HTR-8/SVneo (cell line): ENCODE measurements at places on chromosomes 1 and 21.

DNA sequence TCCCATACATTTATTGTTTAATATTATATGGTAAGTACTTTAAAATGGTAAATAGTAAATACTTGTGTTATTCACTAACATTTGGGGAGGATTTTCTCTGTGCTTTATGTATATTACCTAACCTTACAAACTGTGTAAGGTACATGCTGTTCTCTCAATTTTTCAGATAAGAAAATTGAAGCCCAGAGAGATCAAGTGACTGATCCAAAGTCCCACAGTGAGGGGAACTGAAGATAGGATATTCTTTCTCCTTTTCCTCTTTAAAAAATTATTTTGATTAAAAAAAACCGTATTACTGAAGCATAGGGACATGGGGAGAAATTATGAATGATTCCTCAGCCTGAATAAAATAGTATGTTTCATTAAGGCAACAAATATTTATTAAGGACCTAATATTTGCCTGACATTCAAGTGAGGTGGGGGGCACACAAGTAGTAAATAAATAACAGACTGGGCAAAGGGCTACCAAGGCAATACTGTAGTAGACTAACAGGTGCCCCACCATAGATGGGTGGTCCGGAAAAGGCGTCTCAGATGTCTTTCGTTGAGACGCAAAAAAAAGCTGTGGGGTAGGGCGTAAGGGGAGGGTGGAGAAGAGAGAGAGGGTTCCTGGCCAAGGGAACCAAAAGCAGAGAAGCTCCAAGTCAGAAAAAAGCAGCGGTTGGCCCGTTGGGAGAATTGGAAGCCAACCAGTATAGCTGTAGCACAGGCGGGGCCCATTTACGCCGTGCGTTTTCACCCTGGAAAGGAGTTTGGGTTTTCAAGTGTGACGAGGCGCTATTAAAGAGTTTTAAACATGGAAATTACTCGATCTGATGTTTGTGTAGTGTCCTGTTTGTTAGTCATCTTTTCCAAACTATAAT, 944 bp upstream of the AGO3 start:
- DNase-seq, result peak; percentile 15

DNA sequence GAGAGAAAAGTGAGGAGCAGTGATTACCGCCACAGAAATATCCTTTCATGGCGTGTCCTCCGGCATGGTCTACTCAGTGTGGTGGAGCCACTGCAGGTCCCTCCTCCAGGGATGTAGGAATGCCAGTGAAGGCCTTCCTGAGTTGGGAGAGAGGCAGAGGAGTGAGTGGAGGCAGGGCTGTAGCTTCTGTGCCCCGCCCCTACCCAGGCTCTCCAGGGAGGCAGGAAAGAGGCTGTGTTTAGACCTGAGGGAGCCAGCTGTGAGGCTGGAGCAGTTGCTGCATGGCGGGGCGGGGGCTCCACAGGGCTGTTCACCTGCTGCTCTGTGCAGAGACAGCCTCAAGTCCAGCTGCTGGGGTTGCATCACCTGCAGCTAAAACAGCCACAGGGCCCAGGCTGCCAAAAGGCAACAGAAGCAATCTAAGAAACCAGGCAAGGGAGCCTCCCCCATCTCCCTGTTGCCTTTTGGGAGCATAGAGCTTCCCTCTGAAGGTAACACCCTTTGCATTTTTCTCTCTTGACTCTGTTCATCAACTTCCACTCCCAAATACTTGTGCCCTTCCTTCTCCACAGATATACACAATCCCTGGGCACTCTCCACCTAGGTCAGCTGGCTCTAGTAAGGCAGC, 801 bp upstream of the ANXA9 start:
- DNase-seq, result no peak

GRCh38 chr1:65258106-65258505, 51.2 kb upstream of the DNAJC6 start:
- DNase-seq, result no peak

DNA sequence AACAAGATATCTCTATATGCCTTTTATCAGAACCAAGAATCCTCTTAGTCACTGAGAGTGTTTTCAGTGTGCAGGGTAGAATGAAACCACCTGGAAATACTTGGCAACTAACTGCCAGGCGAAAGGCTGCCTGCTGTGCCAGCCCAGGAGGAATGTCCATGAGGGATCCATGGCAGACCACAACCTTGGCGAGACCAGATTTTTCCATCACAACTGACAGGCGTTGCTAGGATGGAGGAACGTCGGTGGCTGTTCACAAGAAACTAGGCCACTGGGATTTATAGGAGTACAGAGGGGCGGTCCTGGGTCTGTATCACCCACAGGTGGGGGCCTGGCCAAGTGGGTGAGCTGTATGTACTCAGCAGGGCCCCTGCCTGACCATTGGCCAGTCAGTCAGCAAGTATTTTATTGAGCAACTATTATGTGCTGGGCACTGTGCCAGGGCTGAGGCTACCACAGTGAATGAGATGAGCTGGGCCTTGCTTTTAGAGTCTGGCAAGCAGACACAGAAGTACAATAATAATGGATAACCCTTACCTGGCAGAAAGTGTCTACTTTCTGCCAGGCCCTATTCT, 199.4 kb downstream of the FOXD2 start:
- no peak for DNase-seq

DNA sequence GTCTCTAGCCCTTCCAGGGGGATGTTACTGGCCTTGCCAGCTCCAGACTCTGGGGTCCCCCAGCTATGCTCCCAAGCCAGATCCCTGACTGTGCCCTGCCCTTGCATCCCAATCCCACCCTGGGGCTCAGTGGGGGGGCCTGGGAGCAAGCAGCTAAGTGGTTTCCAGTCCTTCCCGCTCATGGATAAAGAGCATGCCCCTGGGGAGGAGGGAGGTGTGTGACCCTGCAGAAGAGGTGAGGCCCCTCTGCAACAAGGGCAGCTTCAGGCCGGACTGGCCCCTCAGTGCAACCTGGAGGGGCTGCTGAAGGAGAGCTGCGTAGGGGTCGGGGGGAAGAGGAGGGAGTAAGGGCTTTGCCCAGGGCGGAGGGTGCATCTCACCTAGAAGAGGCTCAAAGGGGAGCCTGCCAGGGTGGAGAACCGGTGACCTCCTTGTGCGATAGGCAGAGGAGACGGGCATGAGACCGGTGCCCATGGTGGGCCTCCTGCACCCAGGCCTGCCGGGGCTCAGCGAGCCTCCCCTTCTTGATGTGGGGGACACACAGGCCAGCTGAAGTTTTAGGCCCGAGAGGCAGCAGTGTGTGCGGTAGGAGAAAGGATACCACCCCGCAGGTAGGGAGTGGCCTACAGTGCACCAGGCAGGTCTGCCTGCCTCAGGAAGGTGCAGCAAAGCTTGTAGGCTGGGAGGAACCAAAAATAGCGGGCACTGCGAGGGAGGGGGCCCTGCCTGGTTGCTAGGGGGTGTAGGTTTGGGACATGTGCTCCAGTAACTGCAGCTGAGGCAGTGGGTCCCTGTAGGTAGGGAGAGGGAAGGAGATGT, 3.1 kb downstream of the OBSCN start:
- DNase-seq, result no peak

DNA sequence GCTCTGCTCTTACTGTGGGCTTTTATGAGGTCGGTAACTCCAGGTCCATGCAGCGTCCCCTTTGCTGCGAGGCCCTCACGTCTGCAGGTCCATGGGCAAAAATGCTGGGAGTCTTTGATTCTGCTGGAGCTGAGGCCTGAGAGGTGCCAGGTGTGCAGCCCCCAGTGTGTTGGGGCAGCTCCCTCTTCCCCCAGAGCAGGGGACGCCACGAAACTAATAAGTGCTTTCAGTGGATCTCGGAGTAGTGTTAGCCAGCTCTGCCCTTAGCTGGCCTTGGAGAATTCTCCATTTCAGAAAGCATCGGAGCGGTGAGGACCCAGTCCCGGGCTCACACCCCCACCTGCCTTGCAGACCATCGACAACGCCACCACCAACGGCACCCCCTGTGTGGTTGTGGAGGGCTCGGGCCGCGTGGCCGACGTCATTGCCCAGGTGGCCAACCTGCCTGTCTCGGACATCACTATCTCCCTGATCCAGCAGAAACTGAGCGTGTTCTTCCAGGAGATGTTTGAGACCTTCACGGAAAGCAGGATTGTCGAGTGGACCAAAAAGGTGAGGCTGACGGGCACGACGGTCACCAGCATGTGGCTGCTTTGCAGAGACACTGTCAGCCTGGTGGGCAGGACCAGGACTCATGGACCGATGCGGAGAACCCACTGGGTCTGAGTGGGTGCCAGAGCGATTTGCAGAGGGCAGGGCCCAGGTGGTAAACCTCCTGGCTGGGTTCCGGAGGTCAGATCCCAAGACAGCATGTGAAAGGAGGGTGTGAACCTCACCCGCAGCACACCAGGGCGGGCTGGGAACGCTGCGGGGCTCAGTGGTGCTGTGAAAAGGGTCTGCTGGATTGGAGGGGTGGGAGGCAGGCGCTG, 25.5 kb downstream of the TRPM2 start:
- no peak for DNase-seq

GRCh38 chr21:25176637-25177412, 430.5 kb downstream of the MRPL39 start:
- DNase-seq, result peak; percentile 3

DNA sequence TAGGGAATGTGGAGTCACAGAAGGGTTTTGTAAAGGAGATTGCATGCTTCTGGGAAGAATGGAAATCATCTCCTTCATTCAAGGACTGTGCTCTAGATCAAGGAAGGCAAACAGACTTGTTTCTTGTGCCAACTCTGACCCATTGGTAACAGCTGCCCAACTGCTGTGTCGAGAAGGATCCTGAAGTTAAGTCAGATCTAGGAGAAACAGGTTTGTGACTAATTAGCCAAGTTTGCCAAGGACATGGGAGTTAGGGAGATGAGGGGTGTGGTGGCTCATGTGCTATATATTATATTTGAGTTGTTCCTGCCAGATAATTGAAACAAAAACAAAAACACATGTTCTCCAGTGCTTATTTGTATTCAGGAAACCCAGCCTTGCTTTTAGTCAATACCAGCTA, 251.2 kb upstream of the USP24 start:
- DNase-seq, result no peak

GRCh38 chr1:117627546-117628130, 21.8 kb downstream of the TENT5C start:
- DNase-seq, result no peak
